Naive thymus-derived CD4-positive, alpha-beta T cell (primary cell): ENCODE measurements at places on chromosomes 16 and 17. TPM values are rescaled to one million over a fixed set of nuclear protein-coding genes. Genes with fewer than 3 reads are reported as not detected.

GRCh38 chr17:17362540-17362930, 59.4 kb downstream of the NT5M start:
- no peak overlapping the region for H3K4me3 ChIP-seq
- H3K36me3 ChIP-seq, result no peaks in the 10 kb centered on the region
- H3K27me3 ChIP-seq, result no peaks in the 10 kb centered on the region

- H3K4me1 ChIP-seq, result no peaks in the 10 kb centered on the region
- H3K27ac ChIP-seq, result no peak overlapping the region
- no peaks in the 10 kb centered on the region for H3K36me3 ChIP-seq
These were observed 195.8 kb downstream of the KCNJ2 start for GRCh38 chr17:70365091-70365583.

DNA sequence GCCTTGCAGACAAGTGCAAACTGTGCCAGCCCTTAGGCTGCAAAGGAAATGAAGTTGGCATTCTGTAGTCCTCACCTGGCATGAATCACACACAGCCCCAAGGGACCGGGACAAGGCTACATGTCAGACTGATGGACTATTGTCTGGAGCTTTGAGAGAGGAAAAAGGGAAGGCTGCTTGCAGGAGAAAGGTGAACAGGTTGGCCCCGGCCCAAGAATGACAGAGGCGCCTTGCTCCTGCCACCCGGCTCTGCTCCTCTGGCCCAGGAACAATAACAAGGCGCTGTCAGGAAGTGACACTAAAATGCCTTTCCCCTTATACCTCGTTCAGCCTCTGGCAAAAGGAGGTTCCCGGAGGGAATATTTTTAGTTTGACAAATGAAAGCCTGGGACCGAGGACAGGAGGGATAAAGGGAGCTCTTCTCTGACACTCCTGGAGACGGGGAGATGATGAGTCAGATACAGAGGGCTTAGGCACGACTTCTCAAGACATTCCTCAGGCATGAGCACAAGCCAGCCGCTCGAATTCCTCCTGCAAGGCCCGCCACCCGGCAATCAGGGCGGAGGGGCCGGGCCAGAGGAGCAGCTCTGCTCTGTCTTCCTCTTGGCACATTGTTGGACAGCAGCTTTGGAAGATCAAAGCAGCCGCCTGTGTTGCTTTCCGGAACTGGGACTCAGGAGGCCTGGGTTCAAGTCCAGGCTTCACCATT, 105.8 kb downstream of the NOG start:
- no peaks in the 10 kb centered on the region for H3K36me3 ChIP-seq
- H3K4me1 ChIP-seq, result no peaks in the 10 kb centered on the region
- no peak for DNase-seq
- no peaks in the 10 kb centered on the region for H3K27me3 ChIP-seq

DNA sequence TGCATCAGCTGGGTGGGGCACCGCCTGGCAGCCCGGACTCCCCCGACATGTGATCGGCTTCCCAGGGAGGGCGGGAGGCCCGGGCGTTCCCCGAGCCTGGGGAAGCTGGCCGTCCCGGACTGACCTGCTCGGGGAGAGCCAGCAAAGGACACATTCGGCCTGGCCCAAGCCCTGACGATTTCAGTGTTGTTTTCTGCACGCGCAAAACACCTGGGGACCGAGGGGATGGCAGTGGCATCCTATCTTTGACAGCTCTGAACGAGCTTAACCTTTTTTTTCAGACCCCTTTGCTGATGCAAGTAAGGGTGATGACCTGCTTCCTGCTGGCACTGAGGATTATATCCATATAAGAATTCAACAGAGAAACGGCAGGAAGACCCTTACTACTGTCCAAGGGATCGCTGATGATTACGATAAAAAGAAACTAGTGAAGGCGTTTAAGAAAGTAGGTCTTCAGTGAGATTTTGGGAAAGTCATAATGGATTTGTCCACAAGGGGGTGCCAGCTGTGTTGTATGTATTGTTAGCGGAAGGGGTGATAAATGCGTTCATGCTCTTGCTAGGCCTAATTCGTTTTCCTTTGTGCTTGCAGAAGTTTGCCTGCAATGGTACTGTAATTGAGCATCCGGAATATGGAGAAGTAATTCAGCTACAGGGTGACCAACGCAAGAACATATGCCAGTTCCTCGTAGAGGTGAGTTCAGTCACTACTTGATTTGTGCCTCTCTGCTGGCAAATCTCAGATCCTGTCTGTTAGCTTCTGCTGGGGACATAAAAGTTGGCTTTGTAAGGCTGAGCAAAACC, 1.0 kb downstream of the EIF1 start:
- peak overlapping the region; percentile 86 for H3K4me3 ChIP-seq
- peaks cover 25% of the 10 kb centered on the region for H3K4me1 ChIP-seq
- peaks cover 58% of the 10 kb centered on the region for H3K36me3 ChIP-seq
- peak; percentile 78 for DNase-seq
- peak overlapping the region; percentile 99 for H3K27ac ChIP-seq

DNA sequence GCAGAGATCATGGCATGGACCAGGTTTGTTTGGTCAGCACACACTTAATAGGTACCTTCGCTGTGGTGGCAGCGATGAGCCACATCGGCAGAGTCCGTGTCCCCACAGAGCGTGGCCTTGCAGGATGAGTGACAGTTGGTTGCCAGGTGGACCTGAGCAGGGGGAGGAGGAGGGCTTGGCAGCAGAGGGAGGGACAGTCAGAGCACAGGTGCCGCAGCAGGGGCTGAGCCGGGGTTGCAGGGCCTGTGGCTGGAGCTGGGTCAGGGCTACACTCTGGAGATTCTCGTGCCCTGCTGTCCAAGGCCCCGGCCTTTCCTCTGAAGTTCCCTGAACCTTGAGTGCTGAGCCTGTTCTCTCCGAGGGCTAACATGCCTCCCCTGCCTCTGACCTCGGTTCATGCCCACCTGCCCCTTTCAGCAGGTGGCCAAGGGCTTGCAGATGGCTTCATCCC, 24.8 kb downstream of the POLR3E start:
- DNase-seq, result no peak
- H3K27me3 ChIP-seq, result no peaks in the 10 kb centered on the region
- peaks cover 96% of the 10 kb centered on the region for H3K36me3 ChIP-seq

GRCh38 chr16:30570636-30571444, 674 bp downstream of the ZNF688 start:
- no peak for DNase-seq
- H3K36me3 ChIP-seq, result no peaks in the 10 kb centered on the region
- peaks cover 36% of the 10 kb centered on the region for H3K4me1 ChIP-seq
- H3K4me3 ChIP-seq, result peak overlapping the region; percentile 88
- peak overlapping the region; percentile 94 for H3K27ac ChIP-seq

DNA sequence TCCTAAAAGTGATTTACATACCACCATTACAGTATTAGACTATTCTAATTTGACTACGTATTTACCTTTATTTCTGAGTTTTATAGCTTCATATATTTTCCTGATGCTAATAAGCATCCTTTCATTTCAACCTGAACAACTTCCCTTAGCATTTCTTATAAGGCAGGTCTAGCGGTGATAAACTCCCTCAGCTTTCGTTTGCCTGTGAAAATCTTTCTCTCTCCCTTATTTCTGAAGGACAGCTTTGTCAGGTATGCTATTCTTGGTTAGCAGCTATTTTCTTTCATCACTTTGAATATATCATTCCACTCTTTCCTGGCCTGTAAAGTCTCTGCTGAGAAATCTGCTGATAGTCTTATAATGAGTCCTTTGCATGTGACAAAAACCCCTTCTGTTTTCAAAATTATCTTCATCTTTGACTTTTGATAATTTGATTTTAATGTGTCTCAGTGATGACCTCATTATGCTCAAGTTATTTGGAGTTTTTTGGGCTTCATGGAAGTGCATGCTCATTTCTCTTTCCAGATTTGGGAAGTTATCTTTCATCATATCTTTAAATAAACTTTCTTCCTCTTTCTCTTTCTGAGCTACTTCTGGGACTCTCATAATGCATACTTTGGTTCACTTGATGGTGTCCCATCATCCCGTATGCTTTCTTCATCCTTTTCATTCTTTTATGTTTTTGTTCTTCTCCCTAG, 285.4 kb upstream of the PMFBP1 start:
- no peak overlapping the region for H3K27ac ChIP-seq
- no peak overlapping the region for H3K4me3 ChIP-seq
- no peaks in the 10 kb centered on the region for H3K27me3 ChIP-seq
- no peaks in the 10 kb centered on the region for H3K4me1 ChIP-seq

- no peak overlapping the region for H3K4me3 ChIP-seq
- no peaks in the 10 kb centered on the region for H3K4me1 ChIP-seq
- H3K27me3 ChIP-seq, result no peaks in the 10 kb centered on the region
These were observed 42.9 kb upstream of the C16orf78 start for GRCh38 chr16:49330562-49331201.

DNA sequence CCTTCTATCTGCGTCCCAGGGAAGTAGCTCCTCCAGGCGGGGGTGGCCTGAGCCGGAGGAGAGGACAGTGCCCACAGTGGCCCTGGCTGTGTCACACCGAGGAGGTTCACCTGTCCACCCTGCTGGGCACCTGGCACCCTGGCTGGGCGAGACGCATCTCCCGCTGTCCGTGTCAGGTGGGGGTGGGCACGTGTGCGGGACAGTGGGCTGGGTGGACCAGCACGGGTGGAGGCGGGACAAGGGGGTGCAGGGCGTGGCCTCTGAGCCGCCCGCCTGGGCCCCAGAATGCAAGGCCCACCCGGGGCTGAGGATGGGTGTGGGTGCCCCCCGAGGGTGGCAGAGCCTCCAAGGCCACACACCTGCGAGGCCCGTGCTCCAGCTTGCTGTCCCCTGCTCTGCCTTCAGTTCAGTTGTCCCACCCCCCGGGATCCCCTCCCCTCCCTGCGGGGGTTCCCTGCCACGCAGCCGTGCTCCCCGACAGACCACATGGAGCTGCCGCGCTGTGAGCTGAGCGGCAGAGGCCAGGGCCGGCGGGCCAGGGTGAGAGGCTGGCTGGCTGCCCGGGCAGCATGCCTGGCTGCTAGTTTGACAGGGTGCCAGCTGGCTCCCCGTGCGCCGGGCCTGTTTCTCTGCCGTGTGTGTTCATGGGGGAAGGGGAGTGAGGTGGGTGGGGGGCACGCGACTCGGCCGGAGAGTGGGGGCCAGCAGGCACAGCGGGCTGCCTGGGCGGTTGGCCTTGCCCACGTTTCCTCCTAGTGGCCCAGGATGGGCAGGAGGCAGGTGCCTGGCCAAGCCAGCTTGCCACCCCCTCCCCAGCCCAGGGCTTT, 33.9 kb downstream of the BAHCC1 start:
- DNase-seq, result no peak
- H3K4me3 ChIP-seq, result no peak overlapping the region
- H3K27ac ChIP-seq, result no peak overlapping the region
- no peaks in the 10 kb centered on the region for H3K4me1 ChIP-seq
- H3K27me3 ChIP-seq, result peaks cover 14% of the 10 kb centered on the region

DNA sequence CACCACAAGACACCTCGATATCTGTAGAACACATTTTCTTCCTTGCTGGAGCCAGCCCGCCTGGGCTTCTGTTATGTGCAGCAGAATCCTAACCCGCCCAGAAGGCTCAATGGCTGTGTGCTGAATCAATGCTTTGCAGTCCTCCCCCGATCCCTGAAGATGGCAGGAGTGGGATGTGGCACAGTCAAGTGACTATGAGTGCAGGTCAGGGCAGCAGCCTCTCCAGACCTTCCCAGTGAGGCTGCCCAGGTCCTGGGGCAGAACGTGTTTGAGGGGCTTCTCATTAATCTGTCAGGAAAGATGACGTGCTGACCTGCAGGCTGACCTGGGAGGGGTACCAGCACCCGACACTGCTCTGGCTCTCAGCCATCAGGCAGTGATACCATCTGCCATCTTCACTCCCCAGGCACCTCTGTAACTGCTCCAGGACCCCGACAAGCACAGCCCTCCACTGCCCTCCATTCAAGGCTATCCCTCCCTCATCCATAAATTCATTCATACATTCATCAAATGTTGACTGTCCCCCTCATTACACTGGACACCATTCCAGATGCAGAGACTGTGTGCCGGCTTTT, 35.2 kb downstream of the LRRC75A start:
- no peak overlapping the region for H3K4me3 ChIP-seq
- no peak for DNase-seq
- no peaks in the 10 kb centered on the region for H3K36me3 ChIP-seq
- H3K4me1 ChIP-seq, result no peaks in the 10 kb centered on the region
- no peaks in the 10 kb centered on the region for H3K27me3 ChIP-seq
- no peak overlapping the region for H3K27ac ChIP-seq

DNA sequence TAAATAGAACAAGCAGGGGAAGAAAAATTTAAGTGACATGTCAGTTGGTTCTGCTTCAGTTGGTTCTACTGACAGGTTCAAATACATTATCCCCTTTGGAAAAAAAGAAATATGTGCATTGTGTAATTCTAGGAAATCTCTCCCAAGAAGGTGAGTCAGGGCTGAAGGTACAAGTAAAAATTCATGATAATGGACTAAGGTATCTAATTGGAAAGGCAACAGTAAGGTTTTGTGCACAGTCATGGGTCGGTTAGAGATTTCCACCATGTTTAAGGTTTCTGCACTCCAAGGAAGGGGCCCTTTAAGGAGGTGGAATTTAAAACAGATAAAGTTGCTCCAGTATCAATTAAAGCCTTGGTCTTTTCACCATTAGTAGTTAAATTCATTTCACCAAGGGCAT, 17.9 kb upstream of the B4GALNT2 start:
- H3K4me1 ChIP-seq, result no peaks in the 10 kb centered on the region
- DNase-seq, result no peak
- H3K36me3 ChIP-seq, result no peaks in the 10 kb centered on the region
- H3K27me3 ChIP-seq, result no peaks in the 10 kb centered on the region
- no peak overlapping the region for H3K27ac ChIP-seq
- H3K4me3 ChIP-seq, result no peak overlapping the region

DNA sequence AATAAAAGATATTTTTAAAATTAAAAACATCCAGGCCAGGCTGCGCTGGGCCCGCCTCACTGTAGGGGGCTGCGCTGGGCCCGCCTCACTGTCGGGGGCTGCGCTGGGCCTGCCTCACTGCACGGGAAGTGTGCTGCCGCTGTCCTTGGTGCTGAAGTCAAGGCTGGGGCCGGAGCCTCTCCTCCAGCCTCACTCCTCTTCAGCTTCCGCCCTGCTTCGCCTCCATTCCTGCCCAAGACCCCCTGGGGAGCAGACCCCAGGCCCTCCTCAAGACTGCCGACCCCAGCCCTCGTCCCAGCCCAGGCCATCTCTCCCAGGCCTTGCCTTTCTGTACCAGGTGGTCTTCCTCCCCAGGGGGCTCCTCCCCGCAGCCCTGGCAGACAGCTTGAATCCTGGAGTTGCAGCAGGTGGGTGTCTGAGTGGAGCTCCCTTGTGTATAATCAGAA, 26.2 kb downstream of the ENDOV start:
- no peaks in the 10 kb centered on the region for H3K4me1 ChIP-seq
- H3K27me3 ChIP-seq, result no peaks in the 10 kb centered on the region
- H3K27ac ChIP-seq, result no peak overlapping the region
- H3K4me3 ChIP-seq, result no peak overlapping the region
- peak; percentile 31 for DNase-seq
- H3K36me3 ChIP-seq, result no peaks in the 10 kb centered on the region

- no peak overlapping the region for H3K27ac ChIP-seq
- no peaks in the 10 kb centered on the region for H3K36me3 ChIP-seq
- DNase-seq, result no peak
- H3K4me1 ChIP-seq, result no peaks in the 10 kb centered on the region
These were observed 57.3 kb upstream of the BCO1 start for GRCh38 chr16:81181013-81181720.

- H3K4me1 ChIP-seq, result peaks cover 50% of the 10 kb centered on the region
- peaks cover 13% of the 10 kb centered on the region for H3K36me3 ChIP-seq
- H3K27ac ChIP-seq, result peak overlapping the region; percentile 78
- peaks cover 15% of the 10 kb centered on the region for H3K27me3 ChIP-seq
- DNase-seq, result no peak
- H3K4me3 ChIP-seq, result peak overlapping the region; percentile 78
These were observed 1.2 kb downstream of the CBX4 start for GRCh38 chr17:79837888-79838521.

CLEC19A gene
- total RNA-seq, result not detected

CNGB1 gene
- total RNA-seq, result not detected

CCDC40 gene
- 0.60 TPM in 1 of 2 replicates, not detected in the other for total RNA-seq

SULT1A1 gene
- total RNA-seq, result 19.6 TPM

KRT9 gene
- total RNA-seq, result not detected

CDH1 gene
- total RNA-seq, result not detected

ARHGAP44 gene
- total RNA-seq, result not detected
